ENCODE measurements at places on chromosomes 4 and X. TPM values are rescaled to one million over a fixed set of nuclear protein-coding genes. Genes with fewer than 3 reads are reported as not detected.

DNA sequence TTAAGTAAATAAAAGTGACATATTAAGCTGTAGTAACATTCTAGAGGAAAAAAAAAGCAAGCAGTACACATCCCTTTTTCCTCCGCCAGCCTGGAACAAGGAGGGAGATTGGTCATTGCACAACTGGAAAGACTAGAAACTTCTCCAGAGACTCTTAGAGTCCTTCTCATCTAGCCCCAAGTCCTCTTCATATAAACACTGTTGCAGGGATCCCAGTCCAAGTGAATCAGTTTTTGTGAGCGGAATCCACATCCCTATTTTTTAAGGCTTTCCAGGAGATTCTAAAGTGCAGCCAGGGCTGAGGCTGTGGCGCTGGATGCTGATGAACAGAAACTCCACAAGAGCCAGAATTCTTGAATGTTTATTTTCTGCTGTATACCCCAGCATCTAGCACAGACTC is 23.8 kb downstream of the REELD1 start:
- H3K4me1 ChIP-seq, result peaks cover 5% of the 10 kb centered on the region
- DNase-seq, result no peak
- no peak overlapping the region for H3K4me3 ChIP-seq
- H3K27me3 ChIP-seq, result no peaks in the 10 kb centered on the region
- H3K36me3 ChIP-seq, result no peaks in the 10 kb centered on the region

- H3K36me3 ChIP-seq, result no peaks in the 10 kb centered on the region
- H3K4me3 ChIP-seq, result no peak overlapping the region
- H3K27ac ChIP-seq, result no peak overlapping the region
Measured at GRCh38 chr4:79431839-79432238, 23.8 kb upstream of the GK2 start.

- DNase-seq, result no peak
- H3K4me3 ChIP-seq, result no peak overlapping the region
- no peaks in the 10 kb centered on the region for H3K4me1 ChIP-seq
- H3K27ac ChIP-seq, result no peak overlapping the region
Measured at GRCh38 chr4:89727238-89727637, 109.7 kb downstream of the SNCA start.

DNA sequence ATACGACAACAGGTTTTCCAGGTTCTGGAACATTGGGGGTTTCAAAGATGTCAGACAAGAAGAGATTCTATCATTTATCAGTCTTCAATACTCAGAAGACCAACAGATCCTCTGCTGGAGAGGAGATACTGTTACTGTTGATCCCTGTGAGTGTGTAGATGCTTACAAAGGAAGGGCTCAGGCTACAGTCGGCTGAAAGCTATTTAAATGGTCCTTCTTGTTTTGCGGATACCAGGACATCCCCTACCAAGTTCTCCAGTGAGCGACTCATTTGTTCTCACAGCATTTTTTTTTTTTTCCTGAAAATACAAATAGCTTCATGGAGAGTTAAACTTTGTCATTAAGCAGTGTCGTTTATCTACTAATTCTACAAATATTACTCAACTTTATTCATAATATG is 201.6 kb downstream of the CAMK2D start:
- no peak for DNase-seq
- no peak overlapping the region for H3K4me3 ChIP-seq
- no peaks in the 10 kb centered on the region for H3K36me3 ChIP-seq

- no peak overlapping the region for H3K4me3 ChIP-seq
- no peaks in the 10 kb centered on the region for H3K27me3 ChIP-seq
- no peak overlapping the region for H3K27ac ChIP-seq
- no peak for DNase-seq
- H3K36me3 ChIP-seq, result no peaks in the 10 kb centered on the region
Measured at GRCh38 chr4:1260418-1261106, 11.6 kb upstream of the CTBP1 start.

GRCh38 chrX:121231566-121232358 is 184.4 kb downstream of the GLUD2 start:
- DNase-seq, result no peak
- no peak overlapping the region for H3K27ac ChIP-seq
- no peaks in the 10 kb centered on the region for H3K36me3 ChIP-seq
- no peaks in the 10 kb centered on the region for H3K27me3 ChIP-seq
- no peaks in the 10 kb centered on the region for H3K4me1 ChIP-seq

DNA sequence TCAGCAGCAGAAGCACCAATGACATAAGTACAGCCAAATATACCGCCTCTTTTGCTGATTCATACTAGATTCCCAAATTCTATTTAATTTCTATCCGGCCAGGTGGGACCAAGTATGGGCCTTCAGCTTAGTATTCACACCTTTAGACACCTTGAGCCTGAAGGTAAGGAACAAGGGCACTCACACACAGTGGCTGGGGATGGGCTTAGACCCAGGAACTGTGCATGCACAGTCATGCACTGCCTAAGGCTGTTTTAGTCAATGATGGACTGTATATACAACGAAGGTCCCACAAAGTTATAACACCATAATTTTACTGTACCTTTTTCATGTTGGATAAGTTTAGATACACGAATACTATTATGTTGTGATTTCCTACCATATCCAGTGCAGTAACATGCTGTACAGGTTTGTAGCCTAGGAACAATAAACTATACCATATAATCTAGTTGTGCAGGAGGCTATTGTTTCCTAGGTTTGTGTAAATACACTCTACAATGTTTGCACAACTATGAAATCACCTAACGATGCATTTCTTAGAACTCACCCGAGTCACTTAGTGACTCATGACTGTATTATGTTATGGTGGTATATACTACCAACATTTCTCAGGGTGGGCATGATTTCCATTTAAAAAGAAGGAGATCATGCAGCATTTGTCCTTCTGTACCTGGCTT is 9.7 kb upstream of the CLNK start:
- H3K36me3 ChIP-seq, result no peaks in the 10 kb centered on the region
- DNase-seq, result no peak
- H3K27me3 ChIP-seq, result no peaks in the 10 kb centered on the region

The SMIM9 gene
- total RNA-seq, result not detected

The PCSK1N gene
- total RNA-seq, result 3.5 TPM

The VBP1 gene
- 8.5 TPM for total RNA-seq

The XAGE2 gene
- total RNA-seq, result not detected

The OTC gene
- total RNA-seq, result not detected
